ENCODE measurements at places on chromosomes 16 and 17.

- DNase-seq = no peak
Observed at GRCh38 chr17:73272906-73273218, 11.2 kb upstream of the CPSF4L start.

- DNase-seq = no peak
Observed at GRCh38 chr17:31281061-31281460, 16.0 kb downstream of the OMG start.

DNA sequence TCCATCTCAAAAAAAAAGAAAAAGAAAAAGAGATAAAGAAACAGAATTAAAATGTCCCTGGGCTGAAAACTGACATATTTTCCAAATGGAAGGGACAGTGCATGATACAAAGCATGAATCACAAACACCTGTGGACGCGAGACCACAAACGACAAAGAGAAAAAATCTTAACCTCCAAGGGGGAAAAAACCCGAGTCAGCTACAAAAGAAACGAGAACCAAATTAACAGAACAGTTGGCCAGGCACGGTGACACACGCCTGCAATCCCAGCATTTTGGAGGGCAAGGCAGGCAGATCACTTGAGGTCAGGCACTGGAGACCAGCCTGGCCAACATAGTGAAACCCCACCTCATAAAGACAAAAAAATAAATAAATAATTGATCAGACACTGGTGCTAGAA, 1.9 kb downstream of the TRAP1 start:
- DNase-seq = no peak

DNA sequence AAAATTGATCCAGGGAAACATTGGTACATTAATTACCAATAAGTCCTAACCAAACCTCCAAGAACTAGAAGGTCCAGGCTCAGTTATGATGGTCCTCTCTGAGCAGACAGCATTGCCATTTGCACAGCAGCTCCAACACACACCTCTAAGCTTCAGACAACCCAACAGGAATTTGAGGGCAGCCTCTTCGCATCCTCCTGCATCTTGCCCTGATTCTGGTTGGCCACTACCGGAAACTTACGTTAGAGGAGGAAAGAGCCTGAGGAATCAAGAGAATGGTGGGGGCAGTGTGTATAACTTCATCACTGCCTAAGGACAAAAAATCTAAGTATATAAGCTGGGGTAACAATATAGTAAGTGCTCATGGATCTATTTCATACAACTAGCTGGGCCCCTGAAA, 15.7 kb downstream of the FAM117A start:
- no peak for DNase-seq

GRCh38 chr17:50221864-50222545, 20.6 kb upstream of the COL1A1 start:
- DNase-seq = no peak

GRCh38 chr17:79912552-79913330, 73.5 kb upstream of the CBX4 start:
- no peak for DNase-seq
